ENCODE measurements at places on chromosomes 2 and 18.

- DNase-seq, result no peak
Observed at GRCh38 chr18:1078301-1078700, 173.6 kb downstream of the ADCYAP1 start.

DNA sequence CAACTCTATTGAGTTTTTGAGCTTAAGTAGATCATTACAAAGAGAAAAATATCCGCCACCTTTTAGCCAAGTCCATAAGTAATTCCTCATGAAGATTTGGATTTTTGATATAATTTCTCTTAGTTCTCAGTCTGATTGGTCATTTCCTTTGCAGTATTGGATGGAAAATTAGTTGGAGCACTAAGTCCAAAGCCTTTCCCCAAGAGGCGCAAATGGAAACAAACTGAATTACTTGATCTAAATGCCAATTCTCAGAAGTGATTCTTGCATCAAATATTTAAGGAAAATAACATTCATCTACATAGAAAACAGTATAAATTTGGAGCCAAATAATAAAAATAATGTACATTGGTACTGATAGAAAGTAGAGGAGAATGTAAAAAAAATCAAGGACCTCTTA lies 115.6 kb downstream of the CACNB4 start:
- no peak for DNase-seq

- no peak for DNase-seq
Observed at GRCh38 chr2:68279691-68280090, 27.4 kb upstream of the PPP3R1 start.

- no peak for DNase-seq
Observed at GRCh38 chr2:198315791-198316630, 511.6 kb downstream of the PLCL1 start.

DNA sequence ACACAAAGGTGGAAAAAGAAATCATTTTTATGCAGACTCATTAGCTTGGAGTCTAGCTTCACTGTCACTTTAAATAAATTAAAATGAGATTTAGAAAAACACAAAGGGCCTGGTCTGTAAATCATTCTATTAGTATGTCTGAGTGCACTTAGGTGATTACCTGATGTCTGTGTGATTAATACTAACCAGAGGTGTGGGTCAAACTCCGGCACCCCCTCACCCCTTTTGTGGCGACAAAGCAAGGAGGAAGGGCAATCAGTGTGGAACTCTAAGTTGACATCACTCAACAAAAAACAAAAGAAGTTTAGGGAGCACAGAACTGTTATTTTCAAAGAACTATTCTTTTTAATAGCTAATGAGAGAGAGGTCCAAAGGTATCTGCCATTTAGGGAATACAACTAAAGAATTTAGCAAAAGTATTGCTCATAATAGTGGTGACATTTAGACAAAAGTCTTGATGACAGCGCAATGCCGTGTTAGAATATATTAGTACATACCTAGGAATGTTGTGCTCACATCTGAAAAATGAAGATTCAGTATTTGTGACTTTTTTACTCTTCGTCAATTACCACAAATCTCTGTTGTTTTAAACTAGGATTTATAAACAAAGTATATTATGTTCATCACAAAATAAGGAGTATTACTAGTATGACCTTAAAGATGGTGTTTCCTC lies 66.3 kb downstream of the ZEB2 start:
- DNase-seq, result no peak

DNA sequence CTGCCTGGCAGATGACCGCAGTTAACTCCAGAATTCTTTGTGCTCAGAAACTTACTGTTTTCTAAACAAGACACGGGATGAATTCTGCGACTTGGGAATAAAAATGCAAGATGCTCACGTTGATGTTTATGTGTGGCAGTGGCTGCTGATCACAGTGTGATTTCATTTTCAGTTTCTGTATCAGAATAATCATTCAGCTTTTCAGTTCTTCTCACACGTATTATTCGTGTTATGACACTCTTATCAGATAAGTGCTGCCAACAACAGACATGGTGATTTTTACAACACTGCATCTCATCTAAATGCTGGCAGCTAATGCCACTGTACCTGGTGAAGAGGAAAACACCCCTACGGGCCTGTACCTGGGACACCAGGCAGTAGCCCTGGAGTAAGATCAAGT lies 272.9 kb upstream of the REV1 start:
- no peak for DNase-seq

DNA sequence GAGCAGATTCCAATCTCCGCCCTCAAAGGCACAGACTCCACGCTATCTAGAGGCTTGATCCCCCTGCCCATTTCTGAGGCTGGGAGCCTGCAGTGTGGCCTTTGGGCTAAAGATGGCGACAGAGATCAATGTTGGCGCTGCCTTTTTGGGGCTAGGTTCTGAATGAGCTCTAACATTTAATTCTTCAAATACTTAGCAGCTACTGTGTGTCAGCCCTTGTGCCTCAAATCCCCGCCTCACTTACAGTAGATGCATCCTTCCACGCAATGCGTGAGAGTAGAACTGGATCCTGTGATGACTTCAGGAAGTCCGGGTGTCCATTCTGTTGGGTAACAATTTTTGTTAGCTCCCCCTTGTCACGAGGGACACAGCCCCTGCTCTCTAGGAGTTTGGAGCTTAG lies 12.4 kb downstream of the IL1F10 start:
- peak; percentile 91 for DNase-seq

DNA sequence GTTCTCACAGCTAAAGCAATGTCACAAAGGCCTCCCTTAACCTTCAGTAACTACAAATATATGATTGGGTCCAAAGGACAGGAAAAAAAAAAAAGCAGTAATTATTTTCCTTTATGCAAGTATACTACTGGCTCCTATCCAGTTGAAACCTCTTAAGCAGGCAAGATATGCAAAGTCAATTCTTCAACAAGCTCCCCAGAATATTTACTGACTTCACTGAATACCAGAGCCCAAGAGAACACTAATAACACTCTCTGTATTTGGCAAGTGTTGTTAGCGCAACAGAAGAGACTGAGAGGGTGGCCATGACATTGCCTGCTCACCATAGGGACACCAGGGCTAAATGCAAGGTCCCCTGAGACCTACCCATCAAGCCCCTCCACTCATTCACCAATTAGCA lies 74.5 kb downstream of the AP1S3 start:
- no peak for DNase-seq

- peak; percentile 94 for DNase-seq
Observed at GRCh38 chr2:1140389-1141003, 189.8 kb downstream of the SNTG2 start.

- peak; percentile 29 for DNase-seq
Observed at GRCh38 chr2:96530144-96530430, 6.5 kb upstream of the ARID5A start.

GRCh38 chr18:6537475-6537874 lies 122.8 kb upstream of the L3MBTL4 start:
- no peak for DNase-seq

DNA sequence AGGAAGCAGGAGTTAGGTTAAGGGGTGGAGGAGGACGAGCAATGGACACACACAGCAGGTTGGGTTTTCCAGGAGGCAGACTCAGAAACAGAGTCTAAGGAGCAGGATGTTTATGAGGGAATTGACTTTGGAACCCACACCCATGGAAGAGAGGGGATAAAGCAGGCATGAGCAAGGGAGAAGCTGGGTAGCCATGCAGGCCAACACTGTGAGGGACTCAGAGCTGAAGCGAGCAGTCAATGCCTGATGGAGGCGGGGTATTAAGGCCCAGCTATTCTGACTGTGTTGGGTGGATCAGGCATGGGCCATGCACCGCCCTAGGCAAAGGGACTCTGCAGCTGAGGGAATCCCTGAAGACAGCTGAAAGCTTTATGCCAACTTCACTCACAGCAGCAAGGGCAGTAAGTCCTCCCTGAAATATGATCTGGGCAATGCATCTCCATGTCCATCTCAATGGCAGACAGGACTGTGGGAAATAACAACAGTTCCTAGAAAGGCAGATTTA lies 37.6 kb downstream of the TEX51 start:
- DNase-seq, result no peak

GRCh38 chr2:99694331-99694730 lies 204.5 kb upstream of the REV1 start:
- DNase-seq, result peak; percentile 59

Data from endodermal cell (in vitro differentiated cells).